Fibroblast of the conjunctiva (primary cell): ENCODE measurements at places on chromosomes 6 and 20.

DNA sequence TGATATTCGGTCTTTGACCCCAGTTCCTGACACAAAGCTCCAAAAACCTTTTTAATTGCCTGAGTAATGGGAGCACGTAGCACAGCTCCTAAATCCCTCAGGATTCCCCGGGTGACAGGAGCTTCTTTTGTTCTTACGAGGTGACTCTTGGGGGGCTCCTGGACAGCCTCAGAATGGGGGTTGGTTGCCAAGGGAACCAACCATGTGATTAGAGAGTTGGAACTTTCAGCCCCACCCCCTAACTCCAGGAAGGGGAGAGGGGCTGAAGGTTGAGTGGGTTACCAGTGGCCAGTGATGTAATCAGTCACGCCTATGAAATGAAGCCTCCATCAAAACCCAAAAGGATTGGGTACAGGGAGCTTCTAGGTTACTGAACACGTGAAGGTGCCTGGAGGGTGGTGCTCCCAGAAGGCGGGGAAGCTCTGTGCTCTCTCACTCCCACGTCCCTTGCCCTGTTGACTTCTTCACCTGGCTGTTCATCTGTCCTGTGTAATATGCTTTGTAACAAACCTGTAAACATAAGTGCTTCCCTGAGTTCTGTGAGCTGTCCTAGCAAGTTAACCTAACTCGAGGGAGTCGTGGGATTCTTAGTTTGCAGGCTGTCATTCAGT is 89.5 kb downstream of the CHMP4B start:
- no peak for DNase-seq

- DNase-seq, result peak; percentile 1
Observed at GRCh38 chr6:104728448-104728847, 131.3 kb downstream of the HACE1 start.

DNA sequence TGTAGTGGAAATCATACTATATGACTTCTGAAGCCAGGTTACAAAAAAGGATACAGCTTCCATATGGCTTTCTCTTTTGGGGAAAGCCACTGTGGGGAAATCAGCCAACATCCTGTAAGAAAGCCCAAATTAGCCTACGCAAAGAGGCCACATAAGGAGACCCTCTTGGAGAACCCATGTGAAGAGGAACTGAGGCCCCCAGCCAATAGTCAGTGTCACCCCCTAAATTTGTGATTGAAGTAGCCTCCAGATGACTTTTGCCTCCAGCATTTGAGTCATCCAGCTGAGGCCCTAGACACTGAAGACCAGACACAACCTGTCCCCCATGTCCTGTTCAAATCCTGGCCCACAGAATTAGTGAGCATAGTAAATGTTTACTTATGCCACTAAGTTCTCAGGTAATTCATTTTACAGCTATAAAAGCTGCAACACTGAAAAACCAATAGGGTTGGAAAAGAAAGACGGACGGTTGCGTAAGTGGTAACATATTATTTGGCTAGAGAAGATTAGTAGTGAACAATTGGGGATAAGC is 60.4 kb downstream of the HMGCLL1 start:
- no peak for DNase-seq

DNA sequence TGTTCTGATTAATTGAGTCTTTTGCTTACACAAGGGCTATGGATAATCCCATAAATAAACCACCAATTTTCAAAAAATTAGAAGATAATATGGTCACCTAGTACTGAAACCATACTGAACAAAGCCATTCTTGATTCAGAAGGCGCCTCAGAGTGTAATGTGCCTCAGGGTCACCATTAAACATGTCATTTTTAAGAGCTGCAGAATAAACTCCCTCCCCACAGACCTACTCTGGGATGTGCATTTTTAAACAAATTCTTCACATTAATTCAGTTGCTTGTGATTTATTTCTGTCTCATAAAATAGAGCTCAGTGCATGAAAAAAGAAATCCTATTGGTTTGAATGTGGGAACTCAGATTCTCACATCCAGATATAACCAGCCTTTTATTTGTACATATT is 202.1 kb upstream of the HEY2 start:
- DNase-seq, result no peak

DNA sequence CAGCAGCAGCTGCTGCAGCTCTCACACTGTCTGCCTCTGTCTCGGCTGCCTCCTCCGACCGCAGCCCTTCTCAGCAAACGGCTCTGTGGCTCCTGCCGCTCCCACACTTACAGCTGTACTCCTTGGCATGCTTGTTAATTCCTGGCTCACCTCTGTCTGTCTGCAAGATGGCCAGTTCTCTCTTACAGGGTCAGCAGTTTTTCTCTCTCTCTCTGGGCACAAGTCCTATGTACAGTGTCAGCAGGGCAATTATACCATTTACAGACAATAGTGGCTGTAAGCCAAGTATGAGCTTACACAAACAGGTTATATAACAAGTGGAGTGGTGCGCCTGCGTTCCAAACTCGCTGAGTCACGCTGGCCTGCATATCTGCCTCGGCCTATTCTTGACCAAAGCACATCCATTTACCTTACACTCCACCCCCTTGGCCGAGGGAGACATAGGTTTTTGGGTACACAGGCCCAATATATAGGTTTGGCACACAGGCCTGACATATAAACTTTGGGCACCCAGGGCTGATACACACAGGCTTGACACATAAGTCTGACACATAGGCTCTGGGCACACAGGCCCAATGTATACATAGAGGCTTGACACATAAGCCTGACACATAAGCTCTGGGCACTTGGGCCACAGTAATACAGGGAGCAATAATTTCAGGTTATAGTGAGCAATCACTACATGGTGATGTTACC is 4.4 kb downstream of the ZKSCAN3 start:
- no peak for DNase-seq

GRCh38 chr20:39155971-39156370 is 193.8 kb downstream of the DHX35 start:
- DNase-seq, result no peak

DNA sequence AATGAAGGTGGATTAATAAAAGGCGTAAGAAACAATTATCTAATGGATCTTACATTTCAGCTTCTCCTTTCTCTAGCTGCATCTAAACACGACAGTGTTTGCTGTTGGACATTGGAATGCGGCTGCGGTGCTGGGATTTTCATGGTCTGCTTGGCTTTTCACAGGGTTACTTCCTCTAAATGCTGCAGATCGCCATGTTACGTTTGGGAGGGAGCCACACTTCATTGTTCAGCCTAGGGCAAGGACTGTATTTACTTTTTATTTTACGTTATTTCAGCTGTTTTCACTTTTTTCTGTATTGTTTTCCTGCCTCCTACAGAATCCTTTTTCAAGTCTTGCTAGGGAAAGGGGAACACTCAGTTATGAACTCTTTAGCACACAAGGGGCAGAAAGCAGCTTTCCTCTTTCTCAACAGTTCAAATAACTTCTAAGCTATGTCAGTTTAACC is 97.9 kb upstream of the MTHFD1L start:
- DNase-seq, result peak; percentile 45

- DNase-seq, result no peak
Observed at GRCh38 chr6:100554228-100554627, 89.5 kb upstream of the SIM1 start.

- DNase-seq, result no peak
Observed at GRCh38 chr20:37162646-37163045, 16.5 kb upstream of the RPN2 start.

DNA sequence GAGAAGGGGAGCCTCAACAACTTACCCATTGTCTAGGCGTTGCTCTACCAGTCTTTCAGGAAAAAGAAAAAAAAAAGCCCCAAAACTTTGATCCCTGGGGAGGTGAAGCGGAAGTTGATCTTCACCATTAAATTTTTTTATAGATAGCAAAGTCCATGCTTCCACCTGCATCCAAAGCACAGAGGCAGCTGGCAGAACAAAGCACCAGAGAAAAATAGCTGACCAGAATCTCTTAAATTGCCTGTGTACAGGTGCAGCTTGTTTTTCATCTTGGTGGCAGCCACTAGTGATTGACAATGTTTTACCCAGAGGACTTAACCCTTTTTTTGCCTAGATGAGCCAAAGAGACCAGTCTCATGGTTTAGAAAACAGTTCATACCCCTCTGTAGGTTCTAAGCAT is 86.0 kb downstream of the MYB start:
- DNase-seq, result no peak

- DNase-seq, result no peak
Observed at GRCh38 chr20:42435230-42435629, 754.5 kb downstream of the PTPRT start.

GRCh38 chr20:4560667-4561066 is 161.0 kb upstream of the PRND start:
- no peak for DNase-seq

- DNase-seq, result peak; percentile 37
Observed at GRCh38 chr6:30814146-30815040, 69.9 kb upstream of the DDR1 start.

DNA sequence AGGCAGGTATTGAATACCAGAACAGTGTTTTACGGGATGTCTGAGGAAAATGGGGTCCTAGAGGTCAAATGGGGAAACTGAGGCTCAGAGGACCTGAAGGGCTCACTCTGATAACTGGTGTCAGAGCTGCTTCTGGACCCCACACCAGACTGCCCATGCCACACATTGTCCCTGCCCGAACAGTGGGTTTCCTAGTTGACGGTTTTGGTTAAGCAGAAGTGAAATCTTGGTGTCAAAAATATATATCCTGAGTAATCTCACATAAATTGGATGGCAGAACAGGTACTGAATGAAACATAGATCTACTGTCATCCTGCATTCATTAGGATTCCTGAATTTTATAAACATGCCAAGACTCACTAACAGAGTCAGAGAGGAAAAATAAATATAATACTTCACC is 16.3 kb downstream of the NOX3 start:
- DNase-seq, result no peak

GRCh38 chr6:128098000-128098581 is 197.2 kb upstream of the THEMIS start:
- DNase-seq, result no peak

DNA sequence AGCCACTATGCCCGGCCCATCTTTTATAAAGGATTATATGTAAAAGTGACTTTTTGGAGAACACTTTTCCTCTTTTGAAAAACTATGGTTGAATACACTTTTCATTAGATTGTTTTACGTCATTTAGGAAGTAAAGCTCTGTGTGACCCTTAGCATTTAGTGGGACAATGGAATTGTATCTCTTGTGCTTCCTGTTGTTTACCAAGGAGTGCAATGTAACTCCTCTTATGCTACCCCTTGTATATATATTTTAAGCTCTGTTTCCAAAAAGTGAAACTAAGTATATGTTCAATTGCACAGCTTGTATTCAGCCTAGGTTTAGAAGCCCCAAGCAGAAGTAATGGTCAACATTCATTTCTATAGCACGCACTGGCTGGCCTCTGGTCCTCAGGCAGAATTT is 183.1 kb upstream of the CITED2 start:
- DNase-seq, result no peak

DNA sequence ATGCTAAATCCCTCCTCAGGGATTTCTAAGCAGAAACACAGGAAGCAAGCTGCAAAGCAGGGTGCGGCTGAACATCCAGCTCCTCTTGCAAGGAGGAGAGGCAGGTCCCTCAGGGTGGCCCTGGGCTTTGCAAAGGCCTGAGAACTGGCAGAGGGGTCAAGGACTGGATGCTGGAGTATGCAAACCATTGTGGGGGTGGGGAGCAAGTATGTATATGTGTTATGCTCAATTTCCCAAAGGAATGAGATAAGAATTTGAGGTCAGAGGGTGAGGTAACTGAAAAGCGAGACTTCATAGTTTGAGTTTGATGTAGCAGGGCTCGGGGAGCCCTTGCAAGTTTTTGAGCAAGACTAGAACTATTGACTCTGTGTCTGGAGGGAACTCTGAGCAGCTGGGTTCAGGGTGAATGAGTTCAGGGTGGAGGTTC is 11.2 kb downstream of the SLC22A2 start:
- no peak for DNase-seq

- no peak for DNase-seq
Observed at GRCh38 chr6:147999001-147999540, 343.6 kb upstream of the SASH1 start.

DNA sequence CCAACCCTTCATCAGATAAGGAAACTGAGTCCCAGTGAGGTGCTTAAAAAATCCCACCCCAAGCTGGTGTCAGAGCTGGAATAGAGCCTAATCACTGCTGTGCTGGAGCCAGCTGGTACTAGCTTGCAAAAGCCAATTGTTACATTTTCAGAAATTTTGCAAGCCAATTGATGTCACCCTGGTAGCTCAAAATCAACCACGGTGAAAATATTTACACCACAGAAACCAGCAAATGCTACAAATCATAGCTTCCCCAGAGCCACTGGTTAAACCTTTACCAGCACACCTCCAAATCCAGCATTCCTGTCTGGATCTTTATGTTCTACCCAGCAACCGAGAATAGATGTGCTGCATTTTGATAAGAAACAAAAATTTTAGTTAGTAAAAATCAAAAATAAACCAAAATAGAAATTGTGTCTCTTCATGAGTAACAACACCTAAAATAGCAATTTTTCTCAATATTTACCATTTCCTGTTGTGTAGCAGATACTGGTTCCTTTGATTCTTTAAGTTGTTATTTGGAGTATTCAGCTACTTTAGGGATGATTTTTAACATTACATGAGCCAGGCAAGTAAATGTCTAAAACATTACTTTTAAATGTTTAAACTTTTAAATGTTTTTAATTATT is 7.2 kb upstream of the LCA5 start:
- DNase-seq, result no peak

- DNase-seq, result no peak
Observed at GRCh38 chr6:125338381-125338780, 36.6 kb upstream of the HDDC2 start.

GRCh38 chr20:25389858-25390537 is 637 bp downstream of the ABHD12 start:
- no peak for DNase-seq

DNA sequence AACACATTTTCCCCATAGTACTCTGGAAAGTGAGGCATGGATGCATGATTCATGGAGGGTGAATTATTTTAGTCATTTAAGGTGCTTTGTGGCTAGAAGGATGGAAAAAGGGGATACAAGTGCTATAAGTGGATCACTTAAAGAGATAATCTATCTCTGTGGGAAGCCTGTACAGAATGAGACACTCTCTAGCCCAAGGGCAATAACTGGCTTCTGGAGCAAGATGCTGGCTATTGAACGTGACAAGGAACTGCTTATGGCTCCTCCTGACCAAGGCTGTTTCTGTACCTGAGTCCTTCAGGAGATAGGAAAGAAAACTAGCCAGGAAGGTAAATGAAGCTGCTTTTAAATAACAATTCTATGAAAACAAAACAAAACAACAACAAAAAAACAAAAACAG is 590.7 kb downstream of the EYS start:
- DNase-seq, result no peak

DNA sequence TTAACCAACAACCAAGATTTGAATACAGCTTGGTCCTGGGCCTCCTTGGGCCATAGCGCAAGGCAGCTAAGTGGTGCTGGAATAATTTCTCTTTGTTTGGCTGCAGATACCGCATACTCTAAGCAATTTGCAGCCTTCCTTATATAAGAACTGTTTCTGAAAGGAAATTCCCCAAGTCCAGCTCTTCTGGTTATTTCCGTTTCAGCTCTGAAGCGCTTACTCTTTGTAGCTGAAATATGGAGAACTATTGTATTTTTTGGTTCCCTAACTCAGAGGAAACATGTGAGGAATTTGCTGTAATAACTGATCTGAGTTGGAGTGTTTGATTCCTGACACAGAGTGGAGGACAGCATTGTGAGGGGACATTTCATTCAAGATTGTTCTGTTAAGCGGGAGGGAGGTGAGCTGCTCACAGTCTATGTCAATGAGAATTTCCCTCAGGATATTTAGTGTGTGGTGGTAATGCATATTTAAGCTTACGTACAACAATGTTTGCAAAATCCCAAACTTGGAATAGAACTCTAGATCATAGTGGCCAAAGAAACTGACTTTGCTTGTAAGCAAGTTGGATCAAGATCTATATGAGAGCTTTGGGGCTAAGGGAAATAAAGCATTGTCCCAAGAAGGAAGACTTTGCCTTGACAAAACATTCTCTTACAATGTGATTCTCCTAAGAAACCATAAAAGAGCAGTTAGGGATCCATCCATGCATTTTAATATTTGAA is 576.6 kb upstream of the FLRT3 start:
- DNase-seq, result no peak
